Vagina (tissue), 2 donors: ENCODE measurements at places on chromosomes 4 and X.

DNA sequence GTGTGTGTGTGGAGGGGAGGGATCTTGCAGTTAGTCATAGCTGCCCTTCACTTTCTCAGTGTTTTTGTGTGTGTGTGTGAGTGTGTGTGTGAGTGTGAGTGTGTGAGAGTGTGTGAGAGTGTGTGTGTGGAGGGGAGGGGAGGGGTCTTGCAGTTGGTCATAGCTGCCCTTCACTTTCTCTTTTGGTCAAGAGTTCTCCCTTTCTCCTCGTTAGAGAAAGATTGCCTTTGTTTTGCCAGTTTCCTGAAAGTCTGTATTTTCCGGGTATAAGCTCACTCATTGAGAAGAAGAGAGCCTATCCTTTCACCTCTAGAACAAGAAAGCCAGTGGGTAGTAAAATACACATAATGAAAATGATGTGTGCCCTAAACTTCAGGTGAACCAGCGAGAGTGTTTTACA is 75.2 kb upstream of the ENPP6 start:
- no peak for DNase-seq

DNA sequence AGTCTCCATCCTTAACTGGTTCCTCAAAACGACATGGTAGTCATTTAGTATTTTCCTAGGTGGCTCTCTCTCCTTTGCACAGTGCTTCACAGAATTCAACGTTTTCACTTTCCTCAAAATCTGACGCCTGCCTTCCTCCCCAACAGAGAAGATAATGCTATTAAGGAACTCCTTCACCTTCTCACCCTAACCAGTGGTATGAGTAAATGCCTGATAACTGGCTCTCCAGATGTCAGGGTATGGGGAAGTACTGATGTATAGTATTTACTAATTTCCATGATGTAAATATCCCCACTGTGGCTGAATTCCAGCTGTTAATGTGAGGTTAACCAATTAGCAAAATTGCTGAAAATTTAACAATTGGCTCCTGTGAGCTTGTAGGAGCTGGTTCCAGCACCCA is 28.8 kb upstream of the NSUN7 start:
- DNase-seq = no peak

DNA sequence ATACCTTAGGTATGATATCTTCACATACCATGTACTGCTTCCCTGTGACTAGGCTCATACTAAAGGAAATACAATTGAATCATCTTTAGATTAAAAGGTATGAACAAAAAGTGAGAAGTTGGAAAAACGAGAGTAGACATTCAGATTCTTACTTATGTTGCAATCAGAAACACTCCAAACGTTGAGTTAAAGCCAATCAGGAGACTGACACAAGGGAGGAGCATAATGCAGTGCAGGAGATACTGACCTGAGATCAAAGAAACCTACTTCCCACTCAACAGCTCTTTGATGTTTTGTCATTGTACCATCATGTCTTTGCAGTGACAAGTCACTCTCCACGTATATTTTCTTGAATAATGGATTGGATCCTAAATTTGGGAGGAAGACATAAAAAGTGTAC is 8.9 kb upstream of the PCDH18 start:
- no peak for DNase-seq

GRCh38 chrX:134542485-134542884 is 82.5 kb downstream of the HPRT1 start:
- no peak for DNase-seq

- no peak for DNase-seq
Observed at GRCh38 chr4:73742490-73743160, 2.3 kb downstream of the CXCL8 start.

DNA sequence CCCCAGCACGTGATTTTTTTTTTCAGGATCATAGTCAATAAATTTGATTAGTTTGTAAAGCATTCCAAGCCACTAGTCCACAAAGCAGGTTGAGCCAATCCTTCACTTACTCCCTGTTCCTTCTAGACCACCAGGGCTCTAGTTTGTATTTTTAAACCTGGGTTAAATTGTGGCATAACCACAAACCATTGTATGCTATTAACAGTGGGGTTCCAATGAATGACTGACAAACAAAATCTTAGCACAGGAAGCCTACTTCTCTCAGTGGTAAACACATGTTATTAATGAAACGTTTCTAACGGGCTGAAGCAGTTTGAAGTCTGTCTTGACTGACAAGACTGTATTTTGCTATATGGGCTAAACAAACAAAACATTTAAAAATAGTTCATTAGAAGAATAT is 48.6 kb upstream of the GYPA start:
- DNase-seq = no peak

- DNase-seq = no peak
Observed at GRCh38 chr4:121256887-121257466, 92.9 kb upstream of the TNIP3 start.

DNA sequence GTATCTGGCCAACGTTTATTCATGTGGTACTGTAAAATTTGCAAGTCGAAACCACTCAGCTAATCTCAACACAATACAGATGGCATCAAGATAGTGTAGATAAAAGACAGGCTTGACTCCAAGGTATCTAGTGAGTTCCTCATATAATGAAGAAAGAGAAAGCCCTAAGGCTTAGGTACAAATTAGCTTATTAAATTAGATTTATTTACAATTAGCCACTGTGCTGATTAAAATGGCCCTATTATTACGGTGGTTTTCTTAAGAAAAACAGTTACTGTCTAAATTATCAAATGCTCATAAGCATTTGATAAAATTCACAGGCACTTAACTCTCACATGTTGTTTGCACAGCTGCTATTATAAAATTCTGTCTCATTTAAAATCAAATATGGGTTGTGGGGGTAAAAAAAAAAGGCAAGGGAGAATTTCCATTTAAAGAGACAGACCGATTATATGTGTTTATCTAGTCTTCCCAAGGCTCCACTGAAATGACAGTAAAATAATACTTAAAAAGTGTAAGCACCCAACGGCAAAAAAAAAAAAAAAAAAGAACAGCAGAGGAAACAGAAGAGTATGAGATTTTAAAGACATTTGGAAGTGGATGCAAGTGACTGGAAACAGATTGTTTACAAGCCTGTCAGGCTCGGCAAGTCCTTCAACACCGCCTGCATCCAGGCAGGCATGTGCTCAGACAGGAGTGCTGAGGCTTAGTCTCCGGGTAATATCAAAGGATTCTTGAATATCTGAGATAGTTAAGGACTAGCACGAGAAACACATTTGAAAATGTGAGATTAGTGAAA is 55.1 kb downstream of the FAM13A start:
- DNase-seq = no peak

DNA sequence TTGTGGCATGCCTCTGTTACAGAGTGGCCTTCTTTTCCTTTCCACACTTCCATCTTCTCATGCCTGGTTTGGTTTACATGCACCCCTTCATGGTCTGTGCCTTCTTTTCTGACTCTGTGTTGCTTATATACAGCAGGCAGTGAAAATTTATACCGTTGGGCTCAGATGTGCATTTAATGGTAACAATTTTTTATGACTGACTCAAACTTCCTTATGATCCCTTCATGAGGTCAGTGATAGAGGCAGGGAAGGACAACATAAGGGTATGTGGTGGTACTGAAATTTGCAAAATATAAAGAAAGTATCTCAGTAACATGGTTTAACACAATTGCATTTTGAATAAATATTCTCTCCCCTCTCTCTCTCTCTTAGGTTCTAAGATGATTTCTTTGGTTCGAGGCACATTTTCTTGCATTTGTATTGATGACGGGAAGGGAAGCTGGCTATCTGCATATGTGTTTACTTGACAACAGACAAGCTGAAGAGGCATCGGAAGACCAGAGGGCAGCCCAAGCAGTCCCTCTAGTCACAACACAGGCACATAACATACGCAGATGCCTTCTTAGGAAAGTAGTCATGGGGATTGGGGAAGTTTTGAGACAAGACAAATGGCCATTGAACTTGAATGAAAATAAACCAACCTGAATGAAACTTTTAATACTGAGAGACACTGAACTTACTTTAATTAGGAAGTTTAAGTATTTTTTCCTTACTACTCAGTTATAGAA is 163.3 kb upstream of the LEF1 start:
- DNase-seq = no peak

GRCh38 chr4:163331629-163332376 is 593 bp downstream of the NPY1R start:
- DNase-seq = no peak

- DNase-seq = no peak
Observed at GRCh38 chr4:19486400-19486799, 765.3 kb upstream of the SLIT2 start.

DNA sequence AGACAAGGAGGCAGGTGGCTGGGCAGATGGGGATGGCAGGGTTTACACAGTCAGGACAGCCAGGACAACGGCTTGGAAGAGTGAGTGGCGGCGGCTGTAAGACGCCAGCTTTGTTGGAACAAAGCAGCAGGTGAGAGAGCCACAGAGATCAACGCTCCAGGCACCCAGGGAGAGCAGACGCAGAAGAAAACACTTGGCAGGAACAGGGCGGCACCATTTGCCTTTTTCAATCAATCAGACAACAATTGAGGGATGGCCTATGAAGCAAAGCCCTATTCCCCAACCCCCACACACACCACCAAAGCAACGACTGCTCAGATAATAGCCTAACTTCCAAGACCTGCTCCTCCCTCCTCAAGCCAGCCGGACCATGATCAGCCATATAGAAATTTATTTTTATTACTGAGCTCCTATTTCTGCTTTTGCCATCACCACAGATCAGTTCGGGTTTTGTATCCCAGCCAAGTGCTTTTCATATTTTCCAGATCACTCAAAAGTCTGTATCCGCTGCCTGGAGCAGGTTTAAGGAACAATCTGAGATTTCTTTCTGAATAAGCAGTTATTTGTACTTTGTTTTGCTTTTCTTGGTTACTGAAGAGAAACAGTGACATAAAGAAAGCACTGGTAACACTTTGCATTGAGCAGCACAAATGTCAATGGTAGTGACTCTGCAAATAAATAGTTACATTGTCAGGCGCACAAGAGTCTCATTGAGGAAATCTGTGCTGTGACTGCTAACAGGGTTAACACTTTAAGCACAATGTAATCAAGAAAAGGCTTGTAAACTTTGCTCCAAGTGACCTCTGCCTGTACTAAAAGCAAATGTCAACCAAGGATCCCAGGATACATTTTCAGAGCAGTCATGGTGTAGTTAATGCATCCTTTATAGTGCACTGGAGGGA is 81.8 kb upstream of the RBPJ start:
- no peak for DNase-seq

DNA sequence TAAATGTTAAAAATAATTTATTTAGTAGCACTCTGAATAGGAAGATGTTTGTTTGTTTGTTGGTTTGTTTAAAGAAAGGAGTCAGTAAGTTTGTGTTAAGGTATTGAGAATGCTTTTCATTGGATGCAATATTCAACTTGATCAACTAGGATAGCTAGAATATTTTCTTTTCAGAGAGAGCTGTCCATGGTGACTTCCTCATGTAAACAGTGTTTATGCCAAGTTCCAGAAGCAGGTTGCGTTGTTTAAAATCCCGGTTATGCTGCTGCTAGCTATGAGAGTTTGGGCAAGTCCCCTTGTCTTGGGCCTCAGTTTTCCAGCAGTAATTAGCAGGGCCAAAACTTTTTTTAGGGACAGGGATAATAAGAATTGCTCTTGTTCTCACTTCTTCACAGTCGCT is 876.2 kb upstream of the HS3ST1 start:
- DNase-seq = no peak

DNA sequence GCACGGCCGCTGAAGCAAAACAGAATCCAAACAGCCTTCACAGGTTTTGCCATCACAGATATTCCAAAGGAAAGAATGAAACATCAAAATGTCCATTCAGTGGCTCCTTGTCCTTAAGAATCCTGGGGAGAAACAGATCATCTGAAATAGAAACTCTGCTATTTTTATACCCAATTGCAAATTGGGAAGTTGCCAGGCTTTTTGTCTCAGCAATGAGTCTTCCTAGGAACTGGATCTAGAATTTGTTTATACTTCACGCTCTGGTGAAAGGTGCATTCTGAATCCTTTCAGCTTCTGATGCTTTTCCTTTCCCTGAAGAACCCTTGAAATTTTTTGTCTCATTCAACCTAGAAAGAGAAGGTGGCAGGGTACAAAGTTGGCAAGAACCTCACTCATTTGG is 218.9 kb downstream of the FBXW7 start:
- no peak for DNase-seq

DNA sequence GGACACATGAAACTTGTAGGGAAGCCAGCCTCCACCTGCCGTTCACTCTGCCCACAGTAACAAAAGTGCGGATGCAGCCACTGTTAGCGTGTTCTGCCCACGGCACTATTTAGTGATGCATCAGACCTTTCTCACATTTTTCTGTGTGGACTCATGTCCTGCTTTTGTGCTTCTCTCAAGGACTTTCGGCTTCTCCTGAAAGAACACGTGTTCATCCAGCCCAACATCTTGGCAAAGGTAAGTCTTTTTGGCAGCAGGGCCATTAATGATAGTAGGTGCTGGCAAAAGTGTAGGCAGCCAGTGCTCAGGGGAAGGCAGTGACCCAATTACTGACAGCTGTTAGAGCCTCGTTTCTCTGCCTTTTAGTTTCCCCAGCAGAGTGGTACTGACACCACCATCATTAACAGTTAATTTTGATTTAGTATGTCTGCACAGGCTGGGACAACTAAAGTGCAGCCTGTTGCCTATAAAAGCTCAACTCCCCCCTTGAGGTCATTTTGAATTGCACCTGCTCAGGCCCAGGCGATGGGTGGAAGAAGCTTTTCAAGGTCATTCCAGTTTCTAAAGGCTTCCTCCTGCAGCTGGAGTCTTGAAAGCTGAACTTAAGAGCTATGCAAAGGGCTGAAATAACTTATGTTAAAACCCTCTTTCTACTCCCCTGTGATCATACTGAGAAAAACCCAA is 54.5 kb upstream of the HPSE start:
- no peak for DNase-seq

DNA sequence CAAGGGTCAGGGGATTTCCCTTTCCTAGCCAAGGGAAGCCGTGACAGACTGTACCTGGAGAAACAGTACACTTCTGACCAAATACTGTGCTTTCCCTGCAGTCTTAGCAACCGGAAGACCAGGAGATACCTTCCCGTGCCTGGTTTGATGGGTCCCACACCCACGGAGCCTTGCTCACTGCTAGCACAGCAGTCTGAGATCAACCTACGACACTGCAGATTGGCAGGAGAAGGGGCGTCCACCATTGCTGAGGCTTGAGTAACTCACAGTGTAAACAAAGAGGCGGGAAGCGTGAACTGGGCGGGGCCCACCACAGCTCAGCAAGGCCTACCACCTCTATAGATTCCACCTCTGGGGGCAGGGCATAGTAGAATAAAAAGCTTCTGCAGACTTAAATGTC is 48.7 kb upstream of the SRD5A3 start:
- DNase-seq = no peak

- DNase-seq = no peak
Observed at GRCh38 chr4:19005211-19005610, 983.7 kb upstream of the LCORL start.

GRCh38 chr4:110854021-110854678 is 231.3 kb upstream of the PITX2 start:
- DNase-seq = no peak

GRCh38 chr4:54065282-54066087 is 1.1 kb upstream of the CHIC2 start:
- DNase-seq = no peak

- no peak for DNase-seq
Observed at GRCh38 chrX:47644557-47645091, 5.7 kb downstream of the ELK1 start.
